ENCODE measurements at places on chromosomes 7 and 10.

DNA sequence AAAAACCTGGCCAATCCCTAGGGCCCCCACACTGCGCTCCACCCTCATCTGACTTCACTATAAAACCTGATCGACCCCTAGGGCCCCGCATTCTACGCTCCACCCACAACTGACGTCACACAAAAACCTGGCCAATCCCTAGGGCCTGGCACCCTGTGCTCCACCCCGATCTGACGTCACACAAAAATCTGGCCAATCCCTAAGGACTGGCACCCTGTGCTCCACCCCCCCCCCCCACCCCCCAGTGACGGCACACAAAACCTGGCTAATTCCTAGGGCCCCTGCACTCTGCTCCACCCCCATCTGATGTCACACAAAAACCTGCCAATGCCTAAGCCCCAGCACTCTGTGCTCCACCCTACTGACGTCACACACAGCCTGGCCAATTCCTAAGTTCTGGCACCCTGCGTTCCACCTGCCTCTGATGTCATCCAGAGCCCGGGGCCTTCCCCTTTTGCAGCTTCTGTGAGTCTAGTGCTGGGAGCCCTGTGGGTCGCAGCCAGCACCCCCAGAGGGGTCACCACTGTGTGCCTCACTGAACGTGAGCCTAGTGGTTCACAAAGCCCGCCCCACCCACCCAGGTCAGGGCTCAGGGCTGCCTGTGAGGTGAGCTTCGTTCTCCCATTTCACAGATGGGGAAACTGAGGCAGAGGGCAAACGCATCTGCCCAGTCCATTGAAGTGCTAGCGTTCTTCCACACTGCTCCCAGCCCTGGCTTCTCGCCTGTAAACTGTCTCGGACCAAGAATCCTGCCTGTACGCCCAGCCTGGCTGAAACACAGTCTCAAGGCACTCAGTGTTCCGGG lies 40.6 kb downstream of the MICALL2 start:
- DNase-seq: no peak

GRCh38 chr10:79502561-79503309 lies 9.6 kb upstream of the EIF5AL1 start:
- DNase-seq: no peak

- no peak for DNase-seq
Measured at GRCh38 chr7:133678137-133678814, 425.4 kb downstream of the EXOC4 start.

- DNase-seq: no peak
Measured at GRCh38 chr7:130912082-130912861, 178.3 kb upstream of the KLF14 start.

DNA sequence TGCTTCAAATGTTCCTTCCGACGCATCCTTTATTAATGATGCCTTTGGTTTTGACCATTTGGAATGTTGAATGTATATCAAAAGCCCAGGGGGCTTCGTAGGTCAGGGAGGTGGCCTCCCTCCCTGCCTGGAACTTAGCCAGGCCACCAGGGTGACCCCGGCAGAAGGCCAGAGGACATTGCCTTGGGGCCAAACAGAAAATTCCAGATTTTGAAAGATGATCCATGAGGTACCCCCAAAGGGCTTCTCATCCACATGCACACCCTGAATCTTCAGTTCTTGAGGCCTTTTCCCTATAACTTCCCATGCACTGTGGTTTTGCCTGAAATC lies 171.7 kb downstream of the ADAM12 start:
- DNase-seq: no peak

GRCh38 chr10:80186364-80187012 lies 18.8 kb downstream of the ANXA11 start:
- DNase-seq: no peak

- DNase-seq: no peak
Measured at GRCh38 chr7:131649879-131650278, 93.5 kb upstream of the PODXL start.

- no peak for DNase-seq
Measured at GRCh38 chr10:108187408-108188012, 1023.0 kb upstream of the SORCS1 start.

DNA sequence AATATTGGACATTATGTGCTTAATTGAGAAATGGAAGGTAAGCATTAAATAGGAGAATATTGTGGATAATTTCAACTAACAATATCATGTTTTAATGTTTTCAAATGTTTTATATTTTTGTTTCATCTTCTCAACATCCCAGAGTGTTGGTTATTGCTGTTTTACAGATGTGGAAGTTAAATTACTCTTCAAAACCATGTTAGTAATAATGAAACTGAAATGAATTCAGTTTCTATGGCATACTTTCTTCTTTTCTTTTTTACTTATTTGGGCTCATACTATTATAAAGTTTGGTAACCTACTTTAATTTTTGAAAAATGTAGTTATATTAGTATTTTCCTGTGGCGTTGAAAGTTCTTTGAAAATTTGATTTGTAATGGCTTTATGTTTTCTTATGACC lies 4.2 kb downstream of the GLRX3 start:
- no peak for DNase-seq

DNA sequence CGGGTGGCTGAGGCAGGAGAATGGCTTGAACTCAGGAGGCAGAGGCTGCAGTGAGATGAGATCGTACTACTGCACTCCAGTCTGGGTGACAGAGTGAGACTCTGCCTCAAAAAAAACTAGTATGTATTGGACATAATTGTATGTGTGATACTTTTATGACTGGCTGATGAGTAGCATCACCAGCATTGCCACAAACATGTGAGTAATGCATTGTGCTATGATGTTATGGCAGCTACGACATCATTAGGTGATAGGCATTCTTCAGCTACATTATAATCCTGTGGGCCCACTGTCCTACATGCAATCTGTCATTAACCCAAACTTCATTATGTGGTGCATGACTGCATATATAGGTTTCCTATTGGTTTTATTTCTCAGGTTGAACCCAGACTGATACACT lies 352.4 kb downstream of the GALNT17 start:
- DNase-seq: no peak

Measured in putamen (tissue), 1 donor.